ENCODE measurements at places on chromosomes 1 and 21.

- no peak for DNase-seq
Measured at GRCh38 chr1:82073659-82074058, 272.9 kb downstream of the ADGRL2 start.

GRCh38 chr1:60762176-60762575, 320.2 kb upstream of the NFIA start:
- DNase-seq: no peak

- DNase-seq: no peak
Measured at GRCh38 chr1:204390751-204391466, 20.7 kb downstream of the PPP1R15B start.

- no peak for DNase-seq
Measured at GRCh38 chr1:119209596-119210295, 69.3 kb upstream of the WARS2 start.

- DNase-seq: no peak
Measured at GRCh38 chr1:51623450-51623849, 6.6 kb downstream of the OSBPL9 start.

DNA sequence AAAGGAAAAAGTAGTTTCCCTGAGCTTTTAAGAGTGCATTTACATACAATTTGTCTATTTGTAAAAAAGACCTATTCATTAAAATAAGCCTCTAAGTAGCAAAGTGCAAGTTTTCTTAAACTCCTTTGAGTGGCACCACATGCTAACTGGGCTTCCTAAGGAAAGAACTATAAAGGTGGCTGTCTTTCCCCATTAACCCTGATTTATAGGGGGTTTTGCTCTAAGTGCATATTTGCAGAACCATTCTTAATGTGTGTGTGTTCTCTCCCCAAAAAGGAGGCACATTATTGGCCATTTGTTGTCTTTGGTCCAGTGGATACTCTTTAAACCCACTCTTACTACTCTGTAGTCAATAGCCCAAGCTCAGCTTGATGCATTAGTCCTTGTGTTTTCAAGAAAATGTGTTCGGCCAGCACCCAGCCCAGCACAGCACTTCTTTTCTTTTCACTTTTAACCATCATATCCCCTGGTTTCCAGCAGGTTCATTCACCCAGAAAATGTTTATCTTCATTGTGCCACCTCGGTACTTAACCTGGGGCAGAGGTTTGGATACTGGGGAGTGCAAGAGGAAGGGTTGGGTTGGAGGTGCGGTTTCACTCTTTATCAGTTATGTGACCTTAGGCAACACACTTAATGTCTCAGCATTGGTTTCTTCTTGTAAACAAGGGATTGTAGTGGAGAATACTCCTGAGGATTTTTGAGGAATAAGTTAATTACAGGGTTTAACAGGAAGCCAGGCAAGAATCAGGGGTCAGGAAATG, 161.9 kb upstream of the UBE2U start:
- DNase-seq: no peak

DNA sequence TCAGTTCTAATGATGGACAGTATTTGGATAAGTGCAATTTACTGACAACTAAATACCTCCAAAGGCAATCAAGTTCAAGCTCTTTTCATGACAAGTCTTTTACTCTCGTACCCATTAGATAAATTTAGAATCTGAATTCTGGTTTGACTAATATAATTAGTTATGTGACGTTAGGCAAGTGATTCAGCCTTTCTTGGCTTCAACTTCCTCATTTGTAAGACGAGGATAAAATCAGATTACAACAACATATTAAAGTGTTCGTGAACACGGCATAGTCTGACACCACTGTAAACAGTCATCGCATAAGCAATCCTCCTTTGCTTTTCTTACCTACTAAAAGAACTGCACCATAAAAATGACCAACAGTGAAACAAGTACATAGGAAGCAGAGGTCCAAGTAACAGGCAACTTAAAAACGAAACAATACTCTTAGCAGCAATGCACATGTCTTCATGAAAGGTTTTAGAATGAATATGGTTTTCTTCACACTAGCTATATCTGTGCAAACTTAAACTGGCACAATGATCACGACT, 25.7 kb downstream of the COA6 start:
- no peak for DNase-seq

DNA sequence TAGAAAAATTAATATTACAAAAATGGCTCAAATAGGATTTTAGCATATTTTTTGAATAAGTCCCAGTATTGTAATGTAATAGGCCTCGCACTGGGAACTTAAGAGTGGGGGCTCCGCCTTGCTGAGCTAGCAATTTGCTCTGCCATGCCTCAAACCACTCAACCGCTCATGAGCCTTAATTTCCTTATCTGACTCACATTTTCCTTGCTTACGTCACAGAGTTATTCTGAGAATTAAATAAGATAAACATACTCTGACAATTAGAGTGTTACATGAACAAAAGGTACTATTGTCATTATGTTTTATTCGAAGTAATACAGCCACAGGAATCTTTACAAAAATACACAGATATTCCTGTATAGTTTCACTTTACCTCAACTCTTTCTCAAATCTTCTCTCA, 108.1 kb downstream of the SLC44A5 start:
- DNase-seq: no peak

GRCh38 chr1:205965036-205965884, 22.0 kb upstream of the SLC26A9 start:
- DNase-seq: no peak

DNA sequence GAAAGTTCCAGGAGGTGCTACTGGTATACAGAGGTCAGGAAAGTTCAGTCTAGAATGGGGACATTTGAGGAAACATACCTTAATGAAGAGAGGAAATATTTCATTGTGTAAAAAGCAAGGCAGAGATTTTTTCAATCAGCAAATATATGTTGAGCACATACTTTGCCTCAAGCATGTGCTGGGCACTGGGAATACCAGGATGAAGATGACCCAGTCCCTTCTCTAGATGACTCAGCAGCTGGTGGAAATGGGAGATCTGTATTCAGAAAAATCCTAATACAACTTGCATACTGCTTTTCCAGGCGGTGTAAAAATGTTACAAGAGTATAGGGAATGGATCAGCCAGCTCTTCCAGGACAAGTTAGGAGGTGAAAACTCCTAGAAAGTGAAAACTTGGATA, 229.3 kb downstream of the FGGY start:
- DNase-seq: no peak

- no peak for DNase-seq
Measured at GRCh38 chr1:202250982-202251381, 57.4 kb downstream of the LGR6 start.

GRCh38 chr1:91600431-91601337, 100.0 kb downstream of the CDC7 start:
- DNase-seq: no peak

GRCh38 chr1:200363264-200363933, 46.4 kb downstream of the ZNF281 start:
- DNase-seq: no peak

DNA sequence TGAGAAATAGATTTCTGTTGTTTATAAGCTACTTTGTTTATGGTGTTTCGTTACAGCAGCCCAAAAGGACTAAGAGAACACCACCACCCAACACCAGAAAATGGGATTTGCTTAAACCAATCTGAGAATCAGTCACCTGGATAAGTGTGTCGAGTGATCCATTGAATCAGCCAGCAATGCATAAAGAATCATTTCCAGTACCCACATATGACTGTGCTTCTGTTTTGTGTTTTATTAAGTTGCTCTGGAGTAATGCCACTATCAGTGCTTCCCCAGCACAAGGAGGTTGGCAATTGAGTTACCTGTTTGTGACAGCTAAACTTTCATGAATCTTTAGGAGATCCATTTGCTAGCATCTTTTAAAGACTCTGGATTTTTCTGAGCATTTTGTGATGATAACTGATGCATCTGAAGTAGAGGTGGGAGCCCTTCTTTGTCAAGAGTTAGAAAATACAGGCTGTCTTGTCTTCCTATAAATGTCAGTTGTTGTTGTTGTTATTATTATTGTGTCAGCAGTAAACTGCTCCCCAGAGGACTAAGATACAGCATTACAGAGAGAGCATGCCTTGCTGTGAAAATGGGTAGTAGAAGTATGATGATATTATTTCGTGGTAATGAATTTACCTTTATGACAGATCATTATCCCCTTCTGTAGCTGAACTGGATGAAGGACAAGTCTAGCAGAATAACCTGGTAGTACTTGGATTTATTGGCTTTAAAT, 225.2 kb downstream of the NFIA start:
- DNase-seq: no peak

- DNase-seq: no peak
Measured at GRCh38 chr21:36615274-36615964, 83.5 kb upstream of the SIM2 start.

GRCh38 chr1:219422811-219423598, 189.9 kb downstream of the ZC3H11B start:
- DNase-seq: no peak
